ENCODE measurements at places on chromosomes 1 and 21.

- DNase-seq: no peak
Measured at GRCh38 chr1:115461526-115461925, 123.5 kb upstream of the NGF start.

GRCh38 chr1:24513706-24514105 lies 11.1 kb downstream of the RCAN3 start:
- no peak for DNase-seq

DNA sequence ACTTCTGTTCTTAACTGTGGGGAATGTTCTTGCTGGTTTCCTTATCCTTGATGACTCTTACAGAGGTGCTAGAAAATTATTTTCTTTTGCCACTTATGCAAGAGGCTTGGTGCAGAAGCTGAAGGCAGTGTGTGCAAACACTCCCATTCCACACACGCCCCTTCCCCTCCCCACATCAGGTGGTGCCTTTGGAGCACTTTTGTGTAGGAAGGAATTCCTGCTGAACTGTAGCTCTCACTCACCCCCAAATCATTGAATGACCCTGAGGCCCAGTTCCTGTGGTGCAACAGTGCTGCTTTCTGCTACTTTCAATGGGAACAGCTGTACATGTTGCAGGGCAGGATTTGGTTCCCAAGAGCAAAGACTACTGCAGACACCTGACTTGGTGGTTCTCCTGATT lies 101.8 kb downstream of the CD247 start:
- DNase-seq: no peak

DNA sequence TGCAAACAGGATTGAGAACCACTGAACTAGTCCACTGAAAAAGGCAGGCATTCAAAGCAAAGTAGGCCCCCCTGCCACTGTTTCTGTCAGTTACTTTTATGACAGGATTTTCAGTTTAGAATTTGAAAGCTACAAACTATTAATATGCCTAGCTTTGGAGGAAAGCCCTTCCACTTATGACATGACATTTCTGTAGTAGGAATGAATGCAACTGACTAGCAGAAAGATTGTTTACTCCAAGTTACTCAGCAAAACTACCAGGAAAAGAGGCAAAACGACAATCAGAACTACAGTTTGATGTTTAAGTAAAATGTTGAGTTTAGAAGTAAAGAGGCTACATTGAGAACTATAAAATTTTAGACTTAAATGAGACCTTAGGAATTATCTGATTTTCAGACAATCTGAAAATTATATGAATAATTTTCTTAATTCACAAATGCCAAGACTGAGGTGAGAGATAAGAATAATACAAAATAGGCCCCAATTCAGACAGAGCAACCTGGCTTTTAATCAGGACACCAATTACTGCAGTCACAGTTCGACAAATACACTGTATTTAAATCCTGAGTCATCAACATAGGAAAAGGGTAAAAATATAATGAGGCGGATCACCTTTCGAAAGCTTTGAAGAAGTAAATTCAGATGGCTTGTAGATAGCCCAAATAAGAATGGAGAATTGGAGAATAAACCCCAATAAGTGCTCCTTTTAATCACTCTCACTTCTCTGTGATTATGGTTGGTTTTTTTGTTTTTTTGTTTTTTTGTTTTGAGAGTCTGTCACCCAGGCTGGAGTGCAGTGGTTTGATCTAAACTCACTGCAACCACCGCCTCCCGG lies 2.2 kb downstream of the PRKAB2 start:
- no peak for DNase-seq

GRCh38 chr1:145995964-145996432 lies 381 bp downstream of the TXNIP start:
- DNase-seq: no peak

DNA sequence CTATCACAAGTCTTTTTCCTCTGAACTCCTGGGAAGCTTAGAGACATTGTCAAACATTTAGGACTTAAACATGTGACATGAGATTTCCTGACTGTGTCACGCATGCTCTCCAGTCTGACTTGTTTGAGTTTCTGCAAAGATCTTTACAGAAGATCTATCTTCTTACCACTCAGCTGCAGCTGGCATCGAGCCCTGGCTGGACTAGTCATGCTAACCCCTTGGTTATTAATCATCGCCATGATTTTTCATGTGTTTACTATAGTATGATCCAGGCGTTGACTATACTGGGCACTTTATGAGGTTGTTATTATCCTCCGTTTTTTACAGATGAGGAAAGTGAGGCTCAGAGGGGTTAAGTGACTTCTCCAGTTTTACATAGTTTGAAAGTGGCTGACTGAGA lies 18.1 kb upstream of the IRF2BP2 start:
- no peak for DNase-seq

- DNase-seq: no peak
Measured at GRCh38 chr1:110690709-110691365, 16.1 kb upstream of the KCNA3 start.

GRCh38 chr21:37339552-37339939 lies 27.0 kb upstream of the DYRK1A start:
- DNase-seq: no peak

DNA sequence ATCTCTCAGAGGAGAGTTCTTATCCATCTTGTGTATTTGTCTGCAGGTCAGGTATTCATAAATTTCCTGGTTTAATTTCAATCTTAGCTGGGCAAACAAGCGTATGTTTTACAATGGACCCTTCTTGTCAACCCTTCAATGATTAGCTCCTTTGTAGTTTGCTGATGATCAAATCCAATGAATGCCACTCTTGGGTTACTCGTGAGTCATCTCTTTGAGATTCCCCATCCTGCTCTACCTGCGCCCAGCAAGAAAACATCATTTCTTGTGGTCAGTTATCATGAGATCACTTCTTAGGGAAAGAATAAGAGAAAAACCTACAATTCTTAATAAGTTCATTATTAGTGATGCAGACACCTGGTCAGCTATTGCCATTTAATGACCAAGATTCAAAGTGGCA lies 572.3 kb upstream of the PKN2 start:
- no peak for DNase-seq

GRCh38 chr1:172781513-172782140 lies 122.7 kb downstream of the FASLG start:
- DNase-seq: no peak

DNA sequence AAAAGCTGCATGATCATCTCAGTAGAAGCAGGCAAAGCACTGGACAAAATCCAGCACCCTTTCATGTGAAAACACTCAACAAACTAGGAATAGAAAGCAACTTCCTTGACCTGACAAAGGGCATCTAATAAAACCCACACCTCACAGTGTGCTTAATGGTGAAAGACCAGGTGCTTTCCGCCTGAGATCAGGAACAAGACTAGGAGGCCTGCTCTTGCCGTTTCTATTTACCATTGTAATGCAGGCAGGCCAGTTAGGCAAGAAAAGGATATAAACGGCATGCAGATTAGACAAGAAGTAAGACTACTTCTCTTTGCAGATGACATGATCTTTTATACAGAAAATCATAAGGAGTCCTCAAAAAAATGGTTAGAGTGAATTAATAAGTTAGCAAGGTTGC lies 37.2 kb downstream of the SLC37A1 start:
- no peak for DNase-seq

GRCh38 chr1:186418503-186418902 lies 42.4 kb downstream of the PDC start:
- DNase-seq: no peak

DNA sequence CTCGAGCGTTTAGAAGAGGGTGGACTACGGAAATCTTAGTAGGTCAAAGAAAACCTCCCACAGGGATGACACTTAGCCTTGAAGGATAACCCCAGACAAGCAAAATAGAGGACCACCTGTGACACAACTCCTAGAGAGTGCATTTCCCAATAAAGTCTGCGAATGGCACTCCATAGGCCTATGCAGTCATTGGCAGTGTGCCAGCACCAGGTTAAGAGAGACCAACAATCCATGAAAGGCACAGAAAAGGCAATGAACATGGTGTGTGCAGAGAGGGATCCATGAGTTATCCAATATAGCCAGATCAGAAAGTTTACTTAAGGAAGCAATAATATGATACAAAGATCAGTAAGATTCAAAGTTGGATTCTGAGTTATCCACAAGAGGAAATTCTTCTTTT lies 45.2 kb upstream of the FMO2 start:
- DNase-seq: no peak

GRCh38 chr1:71307451-71307850 lies 226.6 kb upstream of the ZRANB2 start:
- DNase-seq: no peak

DNA sequence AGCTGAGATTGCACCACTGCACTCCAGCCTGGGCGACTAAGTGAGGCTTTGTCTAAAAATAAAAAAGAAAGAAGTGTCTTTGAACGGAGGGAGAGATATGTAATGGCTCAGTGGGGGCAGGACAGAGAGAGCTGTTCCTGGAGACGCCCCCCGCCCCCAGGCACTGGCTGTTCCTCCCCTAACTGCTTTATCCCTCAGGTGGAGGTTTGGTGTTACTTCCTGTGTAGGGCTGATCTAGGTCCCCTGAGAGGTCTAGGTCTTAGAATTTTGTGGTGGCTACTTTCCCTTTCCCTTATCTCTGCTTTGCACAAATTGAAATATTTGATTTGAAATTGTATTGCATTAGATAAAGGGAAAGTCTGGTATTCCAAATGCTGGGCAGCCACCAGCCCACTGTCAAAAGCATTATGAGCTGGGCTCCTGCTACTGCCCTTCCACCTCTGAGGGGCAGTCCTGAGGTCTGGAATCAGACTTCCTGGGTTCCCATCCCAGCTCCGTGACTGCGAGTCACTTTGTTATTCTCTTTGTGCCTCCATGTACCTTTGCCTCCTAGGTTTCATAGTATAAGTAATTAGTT lies 134.8 kb upstream of the KIF26B start:
- no peak for DNase-seq

- DNase-seq: no peak
Measured at GRCh38 chr1:43448955-43449707, 4.6 kb downstream of the HYI start.

GRCh38 chr1:171909711-171910110 lies 68.4 kb downstream of the DNM3 start:
- no peak for DNase-seq

GRCh38 chr1:216216305-216216704 lies 206.9 kb downstream of the USH2A start:
- no peak for DNase-seq

DNA sequence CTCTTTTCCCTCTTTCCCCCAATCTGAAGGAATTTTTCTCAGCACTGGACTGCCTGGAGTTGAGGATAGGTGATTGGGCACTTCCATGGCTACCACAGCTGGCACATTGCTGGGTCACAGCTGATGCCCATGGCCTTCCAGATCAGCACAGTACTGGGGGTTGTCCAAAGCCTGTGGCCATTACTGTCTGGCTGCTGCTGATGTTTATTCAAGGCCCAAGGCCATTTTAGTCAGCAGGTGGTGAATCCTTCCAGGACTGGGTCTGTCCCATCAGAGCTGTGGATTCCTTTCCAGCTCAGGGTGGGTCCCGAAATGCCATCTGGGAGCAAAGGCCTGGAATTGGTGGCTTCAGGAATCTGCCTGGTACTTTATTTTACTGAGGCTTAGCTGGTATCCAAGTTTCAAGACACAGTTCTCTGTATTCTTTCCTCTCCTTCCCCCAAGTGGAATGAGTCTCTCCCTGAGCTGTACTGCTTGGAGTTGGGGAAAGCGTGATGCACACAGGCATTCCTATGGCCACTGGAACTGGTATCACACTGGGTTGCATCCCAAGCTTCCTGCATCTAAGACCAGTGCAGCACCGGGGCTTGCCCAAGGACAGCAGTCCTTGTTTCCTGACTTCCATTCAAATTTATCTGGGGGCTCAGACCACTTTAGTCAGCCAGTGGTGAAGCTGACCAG lies 19.1 kb downstream of the GPR88 start:
- no peak for DNase-seq

GRCh38 chr1:232620356-232620969 lies 9.5 kb downstream of the SIPA1L2 start:
- no peak for DNase-seq

GRCh38 chr1:239884796-239885195 lies 206.9 kb upstream of the FMN2 start:
- DNase-seq: no peak

DNA sequence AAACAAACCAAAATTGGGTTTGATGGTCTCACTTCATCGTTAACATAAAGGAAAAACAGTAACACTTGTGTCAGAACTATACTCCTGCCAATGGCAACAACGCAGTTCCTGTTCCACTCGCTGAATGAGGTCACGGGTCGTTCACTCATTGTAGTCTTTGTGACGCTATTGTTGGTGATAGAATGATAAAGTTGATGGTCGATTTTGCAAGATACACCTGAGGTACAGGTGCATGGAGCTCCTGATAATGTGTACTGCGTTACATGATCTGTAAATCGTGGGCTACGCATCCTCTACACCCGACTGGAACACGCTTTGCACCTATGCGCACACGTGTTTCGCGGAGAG lies 391 bp upstream of the CENPS start:
- no peak for DNase-seq

GRCh38 chr1:153643100-153643499 lies 9.2 kb downstream of the CHTOP start:
- no peak for DNase-seq

Measured in activated CD8-positive, alpha-beta memory T cell treated with anti-CD3 and anti-CD28 coated beads, Interleukin-2, amount 50 U/mL, for 4 hours (primary cell).